Natural killer cell treated with Interleukin-12 subunit alpha and Interleukin-12 subunit beta and Interleukin-15 and Interleukin-18, amount 100 ng/mL, for 72 hours (primary cell): ENCODE measurements at places on chromosomes 2 and 18. TPM values are rescaled to one million over a fixed set of nuclear protein-coding genes. Genes with fewer than 3 reads are reported as not detected.

Gene RAPGEF4
- total RNA-seq = 0.43 TPM

Gene POTEI
- total RNA-seq = not detected

DNA sequence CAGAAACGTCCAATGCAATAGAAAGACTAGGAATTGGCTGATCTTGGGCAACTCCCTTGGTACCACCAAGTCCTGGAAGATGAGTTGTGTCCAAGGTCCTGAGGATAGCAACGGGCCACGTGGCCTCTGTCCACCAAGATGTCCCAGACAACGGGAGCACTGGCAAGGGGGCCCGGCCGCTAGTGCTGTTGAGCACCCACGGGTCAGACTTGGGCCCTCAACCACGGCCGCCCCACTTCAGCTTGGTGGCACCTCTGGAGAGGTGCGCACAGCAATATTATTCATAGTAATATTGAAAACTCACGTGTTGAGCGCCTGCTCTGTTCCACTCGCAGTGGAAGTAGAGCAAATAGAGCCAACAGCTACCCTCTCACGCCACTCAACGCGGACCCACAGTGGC, 19.0 kb downstream of the PASK start:
- DNase-seq = no peak

Gene SLC14A1
- total RNA-seq = 1.6 TPM

Gene PHOSPHO2
- total RNA-seq = 4.4 TPM

DNA sequence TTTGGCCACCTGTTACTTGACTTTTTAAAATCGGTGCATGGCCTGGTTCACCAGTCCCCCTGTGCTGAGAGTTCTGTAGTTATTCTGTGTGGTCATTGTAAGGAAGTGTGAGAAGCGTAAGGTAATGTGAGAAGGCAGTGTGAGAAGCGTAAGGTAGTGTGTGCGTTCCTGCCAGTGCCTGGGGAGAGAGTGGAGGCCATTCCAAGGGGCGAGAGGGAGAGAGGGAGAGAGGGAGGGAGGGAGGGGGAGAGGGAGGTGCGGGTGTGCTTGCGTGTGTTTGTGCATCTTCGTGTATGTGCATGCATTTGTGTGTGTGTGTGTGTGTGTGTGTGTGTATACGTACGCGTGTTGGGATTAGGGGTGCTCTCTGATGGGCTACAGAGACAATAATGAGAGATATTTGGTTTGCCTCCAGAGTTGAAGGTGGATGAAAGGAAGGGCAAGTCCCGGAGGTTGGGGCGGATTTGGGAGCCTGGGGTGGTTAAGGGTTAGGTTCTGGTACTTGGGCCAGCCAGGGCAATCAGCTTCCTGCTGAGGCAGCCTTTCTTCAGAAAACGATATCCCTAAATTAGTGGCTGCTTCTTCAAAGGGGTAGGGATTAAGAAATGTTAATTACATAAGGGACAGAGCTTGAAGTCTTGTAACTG, 53.7 kb downstream of the SGPP2 start:
- DNase-seq = no peak

DNA sequence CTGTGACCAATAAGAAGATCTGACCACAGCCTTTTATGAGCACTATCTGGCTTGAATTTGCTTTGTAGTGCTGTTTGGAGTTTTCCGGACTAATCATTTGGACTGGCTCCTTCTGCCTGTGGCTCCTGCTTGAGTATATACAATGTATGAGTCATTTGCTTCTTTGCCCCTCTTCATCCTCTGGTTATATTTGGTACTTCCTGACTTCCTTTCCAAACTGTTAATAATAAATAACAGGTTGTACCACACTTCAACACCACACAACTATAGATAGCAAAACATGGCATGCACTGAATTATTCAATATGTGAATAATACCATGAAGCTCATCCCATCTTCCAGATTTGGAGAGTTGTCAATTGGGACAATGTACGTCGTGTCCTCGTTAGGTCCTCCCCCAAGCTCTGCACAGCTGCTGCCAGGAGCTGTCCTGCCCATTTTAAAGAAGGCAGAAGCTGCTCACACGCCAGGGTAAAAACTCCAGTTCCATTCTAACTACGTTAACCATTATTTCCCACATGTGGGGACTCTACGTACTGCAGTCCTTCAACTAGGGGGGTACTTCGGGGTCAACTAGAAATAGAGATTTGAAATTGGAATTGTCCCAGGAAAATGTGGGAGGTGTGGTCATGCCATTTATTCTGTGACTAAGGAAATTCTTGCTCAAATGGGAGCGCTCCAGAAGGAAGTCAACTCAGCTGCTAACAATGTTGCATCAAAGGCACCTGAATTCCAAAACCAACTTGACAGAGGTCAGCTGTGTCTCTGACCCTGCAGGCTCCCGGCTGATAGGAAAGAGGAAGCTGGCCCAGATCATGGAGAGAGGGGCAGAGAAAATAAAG, 38.1 kb downstream of the ST8SIA5 start:
- no peak for DNase-seq

Gene IL36RN
- not detected for total RNA-seq

GRCh38 chr2:173547499-173547898, 192.8 kb downstream of the CDCA7 start:
- DNase-seq = no peak

DNA sequence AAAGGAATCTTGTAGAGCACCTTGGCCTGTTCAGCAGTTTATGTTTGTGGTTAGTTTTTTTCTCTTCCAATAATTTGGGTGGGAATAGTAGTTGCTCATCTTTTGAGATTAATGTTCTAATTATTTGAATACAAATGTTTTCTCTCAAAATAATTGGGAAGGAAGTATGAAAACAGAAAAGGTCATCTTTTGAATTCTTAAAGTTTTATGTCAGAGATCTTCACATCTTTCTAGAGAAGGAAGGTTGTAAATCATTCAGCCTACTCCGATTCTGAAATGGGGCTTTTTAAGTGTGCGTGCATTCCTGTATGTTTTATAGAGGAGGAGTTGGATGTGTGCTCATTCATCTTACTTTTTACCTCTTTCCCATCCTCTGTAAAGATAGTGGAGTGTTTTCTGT, 29.0 kb downstream of the GRHL1 start:
- no peak for DNase-seq

DNA sequence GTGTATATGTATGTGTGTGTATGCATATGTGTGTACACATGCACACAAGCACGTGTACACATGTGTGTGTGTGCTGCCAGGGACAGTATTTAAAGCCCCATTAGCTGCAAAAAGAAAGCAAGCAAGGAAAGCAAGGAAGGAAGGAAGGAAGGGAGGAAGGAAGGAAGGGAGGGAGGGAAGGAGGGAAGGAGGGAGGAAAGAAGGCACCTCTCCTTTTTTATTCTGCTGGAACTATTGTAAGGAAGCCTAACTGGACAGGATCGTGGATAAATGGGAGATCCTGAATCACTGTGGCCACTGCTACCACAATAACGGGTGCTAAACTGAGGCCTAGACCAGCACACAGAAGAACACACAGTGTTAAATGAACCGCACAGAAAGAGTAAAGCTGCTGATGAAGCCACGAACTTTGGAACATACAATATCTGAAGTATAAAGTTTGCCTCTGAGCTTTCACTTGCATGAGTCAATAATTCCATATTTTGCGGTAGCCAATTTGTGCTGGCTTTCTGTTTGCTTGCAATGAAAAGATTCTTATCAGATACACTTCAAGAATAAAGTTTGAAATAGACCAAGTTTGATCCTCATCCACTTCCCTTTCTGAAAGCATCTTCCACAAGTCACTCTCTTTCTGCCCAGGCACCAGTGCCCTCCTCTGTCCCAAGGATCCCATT, 15.5 kb downstream of the CACNB4 start:
- DNase-seq = no peak

GRCh38 chr18:7637269-7637668, 70.2 kb downstream of the PTPRM start:
- no peak for DNase-seq

GRCh38 chr2:59440491-59440890, 1113.0 kb downstream of the BCL11A start:
- DNase-seq = no peak

DNA sequence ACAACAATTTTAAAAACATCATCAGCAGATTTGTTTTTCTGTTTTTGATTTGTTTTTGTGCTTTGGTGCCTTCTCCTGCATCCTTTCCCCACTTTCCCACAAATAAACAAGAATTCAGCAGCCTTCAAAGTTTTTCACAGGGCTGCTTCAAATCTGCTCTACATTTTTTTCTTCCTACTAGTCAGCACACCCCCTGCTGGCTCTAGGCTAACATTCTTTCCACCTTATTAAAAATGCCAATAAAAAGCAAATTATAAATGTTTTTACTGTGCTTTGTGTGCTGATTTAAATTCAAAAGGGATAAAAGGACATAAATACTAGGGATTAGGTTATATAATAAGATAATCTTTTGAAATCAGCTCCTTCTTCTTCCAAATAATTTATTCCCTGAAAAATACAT, 6.2 kb upstream of the CNTNAP5 start:
- DNase-seq = no peak

- no peak for DNase-seq
Observed at GRCh38 chr2:239714116-239714515, 311.0 kb downstream of the NDUFA10 start.

DNA sequence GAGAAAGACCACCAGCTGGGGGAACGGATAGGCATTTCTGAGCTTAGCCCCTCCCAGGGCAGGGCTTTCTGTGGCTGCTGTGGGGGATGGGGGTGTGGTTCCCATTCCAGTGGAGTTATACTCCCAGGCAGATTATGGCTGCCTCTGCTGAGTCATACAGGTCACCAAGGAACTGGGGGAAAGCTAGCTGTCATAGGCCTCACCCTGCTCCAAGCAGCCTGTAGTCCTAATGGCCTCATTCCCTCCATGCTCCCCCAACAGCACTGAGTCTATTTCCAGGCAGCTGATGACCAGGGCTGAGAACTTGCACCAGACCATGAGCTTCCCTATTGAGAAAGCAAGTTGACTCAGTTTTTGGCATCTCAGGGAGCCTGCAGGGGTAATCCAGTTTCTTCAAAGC, 87.1 kb downstream of the GPR39 start:
- DNase-seq = no peak

DNA sequence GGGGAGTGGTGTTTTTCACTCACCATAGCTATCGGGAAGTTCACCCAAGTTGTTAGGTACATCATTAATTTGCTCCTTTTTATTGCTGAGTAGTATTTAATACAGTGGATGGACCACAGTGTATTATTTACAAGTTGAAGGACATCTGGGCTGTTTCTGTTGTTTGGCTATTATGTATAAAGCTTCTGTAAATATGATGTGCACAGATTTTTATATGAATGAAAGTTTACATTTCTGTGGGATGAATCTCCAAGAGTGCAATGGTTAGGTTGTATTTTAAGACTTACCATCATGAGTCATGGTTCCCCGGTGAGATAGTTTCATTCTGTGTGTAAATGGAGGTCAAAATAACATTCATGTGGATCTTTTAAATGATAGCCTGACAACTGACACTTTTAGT, 337.4 kb downstream of the PTPRM start:
- no peak for DNase-seq

Gene GKN2
- total RNA-seq = not detected

DNA sequence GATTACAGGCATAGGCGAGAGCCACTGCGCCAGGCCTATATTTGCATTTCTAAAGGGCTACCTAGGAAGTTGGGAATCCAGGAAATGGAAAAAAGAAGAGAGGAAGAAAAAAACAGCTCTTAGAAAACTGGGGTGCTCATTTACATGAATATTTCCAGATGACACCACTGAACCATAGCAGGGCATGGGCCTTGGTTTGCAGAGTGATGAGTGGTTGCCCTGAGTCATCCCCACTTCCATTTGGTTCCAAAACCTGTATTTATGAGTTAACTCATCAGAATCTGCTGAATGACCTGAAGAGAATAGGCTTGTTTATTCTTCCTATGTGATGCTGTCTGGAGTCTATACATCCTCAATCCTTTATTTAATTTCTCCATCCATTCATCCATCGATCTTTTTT, 36.2 kb downstream of the EHD3 start:
- no peak for DNase-seq

DNA sequence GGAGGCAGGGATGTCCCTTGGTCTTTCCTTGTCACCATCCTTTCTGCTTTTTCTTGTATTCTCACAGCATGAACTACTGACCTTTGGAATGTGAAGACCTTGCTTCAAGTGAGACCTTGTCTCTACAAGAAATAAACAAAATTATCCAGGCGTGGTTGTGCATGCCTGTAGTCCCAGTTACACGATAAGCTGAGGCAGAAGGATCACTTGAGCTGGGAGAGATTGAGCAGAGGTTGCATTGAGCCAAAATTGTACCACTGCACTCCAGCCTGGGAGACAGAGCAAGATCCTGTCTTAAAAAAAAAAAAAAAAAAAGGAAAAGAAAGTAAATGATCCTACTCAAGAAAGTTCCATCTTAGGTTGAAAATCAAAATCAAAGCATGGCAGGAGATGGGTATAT, 173.7 kb downstream of the IRS1 start:
- DNase-seq = no peak

DNA sequence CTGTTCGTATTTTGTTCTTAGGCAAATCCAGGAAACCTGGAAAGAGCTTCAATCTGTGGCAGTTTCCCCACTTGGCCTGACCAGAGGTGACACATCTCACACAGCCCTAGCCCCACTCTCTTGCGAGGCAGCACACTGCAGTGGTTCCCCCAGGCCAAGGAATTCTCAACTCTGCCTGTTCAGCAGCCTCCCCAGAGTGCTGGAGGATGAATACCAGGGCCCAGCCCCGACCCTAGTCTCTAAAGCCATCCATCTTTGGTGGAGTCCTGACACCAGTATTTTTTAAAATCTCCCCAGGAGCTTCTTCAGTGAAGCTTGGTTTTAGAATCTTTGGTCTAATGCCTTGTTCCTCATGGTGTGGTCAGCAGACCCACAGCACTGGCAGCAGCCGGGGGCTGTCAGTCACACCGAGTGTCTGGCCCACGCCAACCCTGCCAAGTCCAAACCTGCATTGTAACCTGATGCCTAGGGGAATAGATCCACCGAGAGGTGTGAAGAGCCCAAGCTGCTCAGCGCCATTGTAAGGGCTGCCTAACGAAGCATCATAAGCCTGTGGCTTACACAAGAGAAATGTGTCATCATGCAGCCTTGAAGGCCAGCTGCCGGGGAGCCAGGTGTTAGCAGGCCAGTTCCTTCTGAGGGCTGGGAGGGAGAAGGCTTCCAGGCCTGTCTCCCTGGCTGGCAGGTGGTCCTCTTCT, 428.7 kb upstream of the ID2 start:
- DNase-seq = no peak

Gene VSNL1
- total RNA-seq = not detected

- DNase-seq = peak; percentile 8
Observed at GRCh38 chr2:74006459-74006858, 21.7 kb downstream of the TET3 start.

- no peak for DNase-seq
Observed at GRCh38 chr18:58229162-58229561, 185.1 kb downstream of the NEDD4L start.
